IMR-90 (cell line): ENCODE measurements at places on chromosomes 1 and 21.
A peak's percentile ranks its signal among the peaks of the same experiment; 100 is the strongest.

DNA sequence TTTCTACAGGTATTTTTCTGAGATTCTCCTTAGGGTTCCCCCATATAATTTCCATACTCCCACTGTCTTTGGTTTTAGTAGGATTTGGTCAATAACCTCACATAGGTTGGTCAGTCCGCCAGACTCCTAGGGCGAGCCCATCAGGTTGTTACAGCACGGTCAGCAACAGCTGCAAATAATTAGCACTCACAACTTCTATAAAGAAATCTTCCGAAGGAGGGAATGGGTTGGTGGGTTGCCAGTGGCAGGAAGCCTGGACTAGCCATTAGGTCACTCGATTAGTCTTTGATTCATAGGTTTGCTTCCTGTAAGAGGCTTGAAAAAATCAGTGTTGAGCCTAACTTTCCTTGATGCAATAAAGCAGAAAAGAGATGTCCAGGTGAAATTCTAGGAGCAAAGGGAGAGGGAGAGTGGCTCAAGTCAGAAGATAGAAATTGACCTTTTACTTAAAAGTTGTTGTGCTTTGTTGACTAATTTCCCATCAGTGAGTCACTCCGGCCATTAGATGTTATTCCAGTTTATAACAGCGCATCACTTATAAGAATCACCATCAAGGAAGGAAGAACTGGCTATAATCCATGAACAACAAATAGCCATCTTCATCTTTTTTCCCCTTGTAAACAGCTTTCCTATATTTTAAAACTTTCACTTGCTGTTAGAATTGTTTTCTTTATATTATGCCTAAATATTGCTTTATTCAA, 88.3 kb downstream of the TPR start:
- peak; percentile 35 for DNase-seq

DNA sequence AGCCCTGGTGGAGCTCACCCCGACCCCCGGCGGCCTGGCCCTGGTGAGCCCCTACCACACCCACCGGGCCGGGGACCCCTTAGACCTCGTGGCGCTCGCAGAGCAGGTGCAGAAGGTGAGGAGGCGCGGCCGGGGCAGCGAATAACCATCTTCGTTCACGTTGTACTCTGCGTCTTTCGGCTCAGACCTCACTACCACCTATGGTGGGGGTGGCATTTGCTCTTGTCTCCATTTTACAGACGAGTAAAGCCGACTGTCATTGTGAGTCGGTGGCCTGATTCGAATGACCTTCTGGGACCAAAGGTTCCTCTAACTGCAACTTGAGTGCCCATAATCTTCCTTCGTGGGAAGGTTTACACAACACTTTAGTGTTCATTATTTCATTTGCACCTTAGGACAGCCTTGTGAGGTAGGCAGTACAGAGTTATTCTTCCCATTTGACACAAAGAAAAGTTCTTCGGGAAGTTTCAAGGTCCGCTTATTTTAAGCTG, 506 bp downstream of the C1orf50 start:
- no peak for DNase-seq

DNA sequence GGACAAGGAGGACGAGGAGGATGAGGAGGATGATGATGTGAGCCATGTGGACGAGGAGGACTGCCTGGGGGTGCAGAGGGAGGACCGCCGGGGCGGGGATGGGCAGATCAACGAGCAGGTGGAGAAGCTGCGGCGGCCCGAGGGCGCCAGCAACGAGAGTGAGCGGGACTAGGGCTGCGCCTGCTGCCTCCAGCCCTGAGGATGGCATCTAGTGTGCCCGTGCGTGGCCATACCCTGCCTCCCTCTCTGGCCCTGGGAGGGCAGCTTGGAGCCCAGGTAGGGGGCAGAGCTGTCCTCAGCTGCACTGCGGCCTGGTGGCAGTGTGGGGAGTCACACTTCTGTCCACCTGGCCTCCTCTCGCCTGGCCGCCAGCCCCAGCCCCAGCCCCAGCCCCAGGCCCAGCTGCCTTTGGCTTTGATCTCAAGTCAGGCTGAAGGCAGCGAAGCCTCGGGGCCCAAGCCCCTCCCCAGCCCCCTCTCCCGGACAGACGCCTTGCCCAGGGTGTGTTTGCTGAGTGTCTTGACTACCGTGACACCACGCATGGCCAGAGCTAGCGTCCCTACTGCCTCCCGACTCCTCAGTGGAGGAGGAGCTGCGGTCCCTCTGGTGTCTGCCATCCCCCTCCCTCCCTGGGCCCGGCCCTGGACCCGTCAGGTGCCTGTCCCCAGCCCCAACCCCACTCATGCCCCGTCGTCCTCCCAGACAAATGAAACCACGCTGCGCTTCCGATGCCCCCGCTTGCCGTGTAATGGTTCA, 155.2 kb downstream of the PEX14 start:
- no peak for DNase-seq

DNA sequence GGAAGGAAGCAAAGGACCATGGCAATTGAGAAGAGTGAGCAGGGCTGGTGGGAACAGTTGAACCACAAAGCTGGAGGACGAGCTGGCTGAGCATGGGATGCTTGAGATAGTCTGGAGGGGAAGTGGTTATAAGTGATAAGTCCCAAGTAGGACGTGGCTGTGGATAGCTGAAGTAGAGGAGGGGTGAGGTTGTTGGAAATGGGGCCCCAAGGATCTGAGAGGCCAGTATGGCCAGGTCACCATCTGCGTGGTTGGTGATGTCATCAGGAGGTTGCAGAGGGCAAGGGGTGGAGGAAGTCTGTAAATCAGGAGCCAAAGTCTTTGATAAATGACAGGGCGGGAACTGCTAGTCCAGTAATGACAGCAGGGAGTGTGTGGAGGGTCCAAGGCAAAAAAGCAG, 11.0 kb upstream of the REN start:
- peak; percentile 58 for DNase-seq

- no peak for DNase-seq
These were observed 661.3 kb upstream of the USP24 start for GRCh38 chr1:55876276-55877060.

GRCh38 chr1:14726606-14727005, 128.1 kb downstream of the KAZN start:
- no peak for DNase-seq
